Colonic mucosa (tissue), 4 donors: ENCODE measurements at places on chromosomes 2 and 18.

GRCh38 chr2:219423652-219424377 is 5.6 kb downstream of the DES start:
- H3K4me3 ChIP-seq = no peak overlapping the region
- peaks cover 4% of the 10 kb centered on the region for H3K27me3 ChIP-seq
- DNase-seq = no peak
- H3K4me1 ChIP-seq = no peaks in the 10 kb centered on the region
- H3K36me3 ChIP-seq = no peaks in the 10 kb centered on the region
- H3K27ac ChIP-seq = no peak overlapping the region

DNA sequence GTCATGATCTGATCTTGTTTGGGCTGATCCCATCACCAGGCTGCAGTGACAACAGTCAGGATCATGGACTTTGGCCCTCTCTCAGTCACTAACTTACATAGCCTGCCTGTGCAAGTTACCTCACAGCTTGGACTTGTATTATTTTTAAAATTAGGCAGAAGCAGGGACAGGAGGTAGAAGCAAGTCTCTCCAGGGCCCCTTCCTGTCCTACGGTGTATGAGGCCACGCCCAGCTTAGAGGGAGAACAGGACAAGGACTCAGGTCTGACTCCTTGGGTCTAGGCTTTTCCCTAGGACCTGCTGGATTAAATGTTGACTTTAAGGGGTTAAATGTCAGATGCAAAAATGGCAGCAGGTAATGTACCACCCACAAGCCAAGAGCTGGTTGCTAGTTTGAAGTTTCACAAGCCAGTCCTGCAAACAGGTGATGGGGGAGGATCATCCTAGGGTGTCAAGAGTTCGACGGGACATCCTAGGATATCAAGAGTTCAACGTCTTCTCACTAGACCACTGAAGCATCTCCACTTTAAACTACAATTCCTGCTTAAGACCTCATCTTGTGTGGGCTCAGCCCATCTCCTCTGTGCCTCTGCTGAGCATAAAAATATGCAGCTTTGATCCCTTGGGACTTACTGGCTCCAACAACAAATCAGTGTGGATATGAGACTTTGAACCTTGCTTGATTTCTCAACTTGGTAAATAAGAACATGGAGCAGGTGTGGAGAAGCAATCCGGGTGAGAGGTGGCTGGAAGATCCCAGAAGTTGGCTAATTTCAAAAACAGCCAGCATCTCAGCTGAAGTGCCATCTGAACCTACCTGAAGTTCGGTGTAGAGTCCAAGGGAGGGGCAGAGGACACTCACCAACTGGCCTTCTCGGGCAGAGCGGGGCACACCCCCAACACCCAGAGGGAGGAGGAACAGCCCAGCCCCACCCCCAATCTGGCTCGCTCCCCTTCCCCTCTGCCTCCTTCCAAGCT is 39.5 kb downstream of the SFXN5 start:
- H3K4me1 ChIP-seq = no peaks in the 10 kb centered on the region
- DNase-seq = peak; percentile 83
- no peak overlapping the region for H3K4me3 ChIP-seq
- H3K27ac ChIP-seq = peak overlapping the region; percentile 58

GRCh38 chr18:22604390-22604985 is 186.8 kb upstream of the CTAGE1 start:
- H3K4me1 ChIP-seq = no peaks in the 10 kb centered on the region

DNA sequence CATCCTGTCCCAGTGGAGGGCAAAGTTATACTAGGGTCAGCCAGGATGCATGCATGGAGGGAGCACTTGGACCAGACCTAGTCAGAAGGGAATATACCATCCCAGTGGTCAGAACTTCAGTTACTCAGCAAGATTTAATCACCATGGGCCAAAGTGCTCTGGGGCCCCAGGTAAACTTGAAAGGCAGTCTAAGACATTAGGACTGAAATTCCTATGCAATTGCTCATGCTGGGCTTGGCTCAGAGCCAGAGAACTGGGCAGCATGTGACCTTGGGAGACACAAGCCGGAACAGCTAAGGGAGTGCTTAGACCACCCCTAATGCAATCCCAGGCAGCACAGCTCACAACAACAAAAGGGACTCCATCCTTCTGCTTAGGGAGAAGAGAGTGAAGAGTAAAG is 401.3 kb downstream of the KCNJ3 start:
- no peaks in the 10 kb centered on the region for H3K36me3 ChIP-seq
- no peak overlapping the region for H3K27ac ChIP-seq
- no peak overlapping the region for H3K4me3 ChIP-seq
- H3K27me3 ChIP-seq = no peaks in the 10 kb centered on the region
- DNase-seq = no peak

GRCh38 chr2:220736778-220737177 is 835.3 kb downstream of the EPHA4 start:
- no peaks in the 10 kb centered on the region for H3K27me3 ChIP-seq
- DNase-seq = no peak
- no peak overlapping the region for H3K4me3 ChIP-seq
- no peaks in the 10 kb centered on the region for H3K4me1 ChIP-seq
- no peaks in the 10 kb centered on the region for H3K36me3 ChIP-seq

DNA sequence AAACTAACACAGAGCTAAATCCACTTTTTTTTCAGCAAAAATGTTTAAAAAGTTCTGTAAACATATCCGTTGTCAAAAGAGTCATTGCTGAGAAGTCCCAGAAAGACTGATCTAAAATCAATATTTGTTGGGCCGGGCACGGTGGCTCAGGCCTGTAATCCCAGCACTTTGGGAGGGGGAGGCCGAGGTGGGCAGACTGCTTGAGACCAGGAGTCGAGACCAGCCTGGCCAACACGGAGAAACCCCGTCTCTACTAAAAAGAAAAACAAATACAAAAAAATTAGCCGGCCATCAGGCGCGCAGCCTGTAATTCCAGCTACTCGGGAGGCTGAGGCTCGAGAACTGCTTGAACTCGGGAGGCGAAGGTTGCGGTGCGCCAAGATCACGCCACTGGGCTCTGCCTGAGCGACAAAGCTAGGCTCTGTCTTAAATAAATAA is 1.4 kb downstream of the OLA1 start:
- DNase-seq = no peak
- H3K4me3 ChIP-seq = peak overlapping the region; percentile 67
- H3K4me1 ChIP-seq = peaks cover 9% of the 10 kb centered on the region

DNA sequence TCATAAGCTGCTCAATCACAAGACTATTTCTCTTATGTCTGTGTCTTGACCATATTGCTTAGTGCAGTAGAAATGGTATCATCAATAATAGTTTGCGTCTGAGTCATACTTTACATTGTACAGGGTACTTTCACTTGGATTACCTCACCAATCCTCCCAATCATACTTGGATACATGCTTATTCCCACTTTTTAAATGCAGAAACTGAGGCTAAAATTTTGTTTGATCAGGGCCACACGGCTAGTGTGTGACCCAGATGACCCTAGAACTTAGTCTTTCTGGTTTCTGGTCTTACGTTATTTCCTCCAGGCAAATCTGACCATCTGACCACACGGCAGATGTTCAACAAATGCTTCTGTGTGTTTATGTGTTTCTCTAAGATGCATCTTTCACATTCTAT is 23.8 kb upstream of the CCL20 start:
- no peaks in the 10 kb centered on the region for H3K36me3 ChIP-seq
- no peaks in the 10 kb centered on the region for H3K4me1 ChIP-seq
- H3K27me3 ChIP-seq = no peaks in the 10 kb centered on the region
- no peak overlapping the region for H3K27ac ChIP-seq
- H3K4me3 ChIP-seq = no peak overlapping the region

GRCh38 chr18:35515460-35516130 is 17.8 kb upstream of the INO80C start:
- H3K4me3 ChIP-seq = no peak overlapping the region
- H3K27ac ChIP-seq = no peak overlapping the region
- H3K27me3 ChIP-seq = no peaks in the 10 kb centered on the region
- no peaks in the 10 kb centered on the region for H3K4me1 ChIP-seq

GRCh38 chr2:31347750-31348149 is 66.8 kb downstream of the XDH start:
- H3K4me1 ChIP-seq = no peaks in the 10 kb centered on the region
- no peak overlapping the region for H3K27ac ChIP-seq
- DNase-seq = no peak
- no peak overlapping the region for H3K4me3 ChIP-seq
- no peaks in the 10 kb centered on the region for H3K36me3 ChIP-seq
- no peaks in the 10 kb centered on the region for H3K27me3 ChIP-seq

- H3K4me3 ChIP-seq = no peak overlapping the region
- no peak overlapping the region for H3K27ac ChIP-seq
- no peak for DNase-seq
- H3K4me1 ChIP-seq = no peaks in the 10 kb centered on the region
Observed at GRCh38 chr2:113309655-113310387, 31.1 kb upstream of the PAX8 start.

- H3K4me1 ChIP-seq = no peaks in the 10 kb centered on the region
- H3K27ac ChIP-seq = no peak overlapping the region
- no peak for DNase-seq
- no peak overlapping the region for H3K4me3 ChIP-seq
- no peaks in the 10 kb centered on the region for H3K27me3 ChIP-seq
Observed at GRCh38 chr18:37553633-37554398, 11.8 kb downstream of the CELF4 start.

DNA sequence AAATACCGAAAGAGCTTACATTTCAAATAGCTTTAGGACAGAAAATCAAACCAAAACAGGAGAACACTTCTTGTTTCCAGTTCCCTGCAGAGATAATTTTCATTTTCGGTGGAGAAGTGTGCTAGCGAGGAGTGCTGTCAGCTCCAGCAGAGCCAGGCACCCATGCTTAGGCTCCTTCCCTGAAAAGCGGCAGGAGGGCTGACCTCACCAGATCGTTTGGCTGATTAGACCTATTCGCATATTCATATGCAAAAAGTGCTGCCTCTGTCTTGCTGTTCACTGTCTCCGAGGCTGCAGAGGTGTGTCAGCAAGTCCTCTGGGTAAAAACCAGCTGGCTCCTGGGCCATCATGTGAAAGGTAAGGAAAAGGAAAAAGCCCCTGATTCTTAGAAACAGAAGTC is 225.8 kb upstream of the COPS8 start:
- H3K36me3 ChIP-seq = no peaks in the 10 kb centered on the region
- H3K4me1 ChIP-seq = no peaks in the 10 kb centered on the region
- H3K27ac ChIP-seq = no peak overlapping the region
- H3K4me3 ChIP-seq = no peak overlapping the region

GRCh38 chr2:211836409-211836808 is 702.2 kb downstream of the ERBB4 start:
- no peaks in the 10 kb centered on the region for H3K27me3 ChIP-seq
- no peak overlapping the region for H3K27ac ChIP-seq
- no peaks in the 10 kb centered on the region for H3K36me3 ChIP-seq
